NCI-H82 (cell line): ENCODE measurements at places on chromosomes 6 and 20.

DNA sequence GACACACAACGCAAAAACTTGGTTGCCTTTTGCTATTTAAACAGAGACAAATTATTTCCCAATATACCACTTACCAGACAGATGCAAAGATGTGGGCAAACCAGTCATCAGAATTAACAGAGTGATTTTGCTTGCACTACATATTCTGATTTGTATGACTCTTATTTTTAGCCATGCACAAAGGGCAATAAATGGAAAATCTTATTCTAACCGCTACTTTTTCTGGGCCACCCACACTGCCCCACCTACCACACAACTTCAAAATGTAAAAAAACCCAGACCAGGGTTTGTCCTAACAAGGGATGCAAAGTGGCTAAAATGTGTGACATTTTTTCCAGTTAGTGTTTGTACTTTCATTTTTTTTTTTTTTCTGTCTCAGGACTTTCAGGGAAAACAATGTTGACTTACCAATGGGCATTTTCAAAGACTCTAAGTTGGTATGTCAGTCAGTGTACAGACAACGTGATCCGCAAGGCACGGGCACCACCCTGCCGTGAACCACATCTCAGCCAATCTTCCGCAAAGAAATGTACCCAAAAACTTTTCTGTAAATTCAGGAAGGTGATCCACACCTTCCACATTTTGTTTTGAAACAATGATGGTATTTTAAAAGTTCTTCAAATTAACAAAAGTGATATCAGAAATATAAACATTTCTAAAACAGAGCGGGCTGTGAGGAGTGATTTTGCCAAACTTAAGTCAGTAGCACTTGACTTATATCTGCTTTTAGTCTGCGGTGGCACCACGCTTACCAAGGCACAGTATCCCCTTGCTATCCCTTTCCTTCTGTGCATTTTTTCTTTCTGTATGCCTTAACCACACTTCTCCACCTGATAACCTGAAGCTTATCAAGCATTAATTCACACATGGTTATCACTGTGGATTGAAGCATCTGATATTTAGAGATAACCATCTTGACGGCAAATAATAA lies 185.6 kb downstream of the GJA10 start:
- no peak for DNase-seq

GRCh38 chr20:61297986-61298385 lies 45.9 kb downstream of the CDH4 start:
- no peak for DNase-seq

DNA sequence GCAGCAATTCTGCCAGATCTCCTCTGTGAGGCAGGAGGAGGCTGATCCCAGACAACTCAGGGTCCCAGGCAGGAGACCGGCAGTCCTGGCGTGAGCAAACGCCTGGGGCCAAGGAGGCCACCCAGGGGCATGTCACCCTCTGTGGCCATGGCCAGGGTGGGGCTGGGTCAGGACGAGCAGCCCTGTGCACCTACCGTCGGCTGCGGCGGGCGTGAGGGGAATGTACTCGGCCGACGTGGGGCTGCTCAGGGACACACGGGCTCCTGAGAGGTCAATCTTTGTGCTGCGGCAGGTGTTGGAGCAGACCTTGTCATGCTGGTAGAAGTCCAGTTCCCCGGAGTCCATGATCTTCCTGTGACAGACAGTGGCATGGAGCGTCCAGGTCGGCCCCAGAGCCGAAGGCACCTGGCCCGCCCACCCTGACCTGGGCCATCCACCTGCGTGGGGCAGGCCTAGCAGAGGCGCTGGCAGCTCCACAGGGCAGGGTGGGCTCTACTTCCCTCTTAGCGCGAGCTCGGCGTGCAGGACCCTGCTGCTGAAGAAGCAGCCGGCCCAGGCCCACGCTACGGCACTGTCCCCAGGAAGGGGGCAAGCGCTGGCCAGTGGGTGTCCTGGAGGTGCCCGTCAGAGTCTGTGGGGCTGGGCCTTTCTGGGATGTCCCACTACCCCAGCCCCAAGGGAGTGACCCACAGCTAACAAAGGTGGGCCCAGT lies 21.5 kb upstream of the HELZ2 start:
- no peak for DNase-seq

DNA sequence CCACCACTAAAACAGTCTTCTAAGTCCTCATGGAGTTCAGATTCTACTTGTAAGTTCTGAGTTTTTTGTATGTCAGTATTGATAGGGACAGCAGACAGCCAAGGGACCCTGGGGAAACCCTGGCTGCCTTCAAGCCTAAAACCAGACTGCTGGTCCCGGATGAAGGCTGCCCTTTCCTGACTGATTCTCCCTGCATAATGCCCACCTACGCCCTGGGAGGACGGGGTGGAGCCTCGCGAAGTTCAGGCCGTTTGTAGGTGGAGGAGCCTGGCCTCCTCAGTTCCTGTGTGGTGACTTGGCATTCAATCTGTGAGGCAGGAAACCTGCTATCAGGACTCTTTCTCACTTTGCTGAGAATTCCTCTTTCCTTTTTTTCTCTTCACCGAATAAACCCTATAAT lies 120.3 kb upstream of the LGSN start:
- DNase-seq: no peak
